ENCODE measurements at places on chromosomes 16 and 17. TPM values are rescaled to one million over a fixed set of nuclear protein-coding genes. Genes with fewer than 3 reads are reported as not detected.

DNA sequence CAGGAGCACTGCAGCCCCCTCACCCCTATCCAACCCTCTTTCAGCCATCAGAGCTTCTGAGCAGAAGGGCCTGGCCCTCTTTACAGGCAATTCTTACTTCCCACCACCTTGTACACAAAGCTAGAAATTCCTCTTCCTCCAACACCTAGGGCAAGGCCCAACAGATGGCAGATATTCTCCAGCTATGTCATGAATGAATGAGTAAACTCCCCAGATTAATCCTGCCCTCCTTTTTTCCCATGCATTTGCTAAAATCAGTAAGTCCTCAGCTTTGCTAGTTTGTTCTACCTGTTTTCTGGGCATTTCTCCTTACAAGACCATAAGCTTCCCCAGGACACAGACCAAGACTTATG, 20.4 kb upstream of the MRPS23 start:
- DNase-seq, result no peak

DNA sequence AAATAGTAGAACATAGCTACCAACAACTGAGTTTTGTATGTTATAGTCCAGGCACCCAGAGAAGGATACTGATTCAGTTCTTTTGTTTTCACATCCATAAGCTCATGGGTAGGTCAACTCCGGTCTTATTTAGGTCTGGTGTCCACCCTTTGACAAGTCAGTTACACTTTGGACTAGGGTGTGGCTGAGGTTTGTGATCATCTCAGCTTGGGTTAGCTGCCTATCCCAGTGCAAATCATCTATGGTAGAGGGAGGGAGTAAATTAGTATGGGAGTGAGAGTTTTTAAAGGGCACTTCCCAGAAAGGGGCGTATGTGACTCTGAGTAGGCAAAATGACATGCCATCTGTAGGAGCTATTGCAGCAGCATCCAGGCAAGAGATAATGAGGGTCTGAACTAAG, 66.1 kb downstream of the TANC2 start:
- no peak for DNase-seq

MPV17L gene
- 12.0 TPM for total RNA-seq

- DNase-seq, result no peak
Measured at GRCh38 chr16:4082474-4083044, 33.7 kb downstream of the ADCY9 start.

DNA sequence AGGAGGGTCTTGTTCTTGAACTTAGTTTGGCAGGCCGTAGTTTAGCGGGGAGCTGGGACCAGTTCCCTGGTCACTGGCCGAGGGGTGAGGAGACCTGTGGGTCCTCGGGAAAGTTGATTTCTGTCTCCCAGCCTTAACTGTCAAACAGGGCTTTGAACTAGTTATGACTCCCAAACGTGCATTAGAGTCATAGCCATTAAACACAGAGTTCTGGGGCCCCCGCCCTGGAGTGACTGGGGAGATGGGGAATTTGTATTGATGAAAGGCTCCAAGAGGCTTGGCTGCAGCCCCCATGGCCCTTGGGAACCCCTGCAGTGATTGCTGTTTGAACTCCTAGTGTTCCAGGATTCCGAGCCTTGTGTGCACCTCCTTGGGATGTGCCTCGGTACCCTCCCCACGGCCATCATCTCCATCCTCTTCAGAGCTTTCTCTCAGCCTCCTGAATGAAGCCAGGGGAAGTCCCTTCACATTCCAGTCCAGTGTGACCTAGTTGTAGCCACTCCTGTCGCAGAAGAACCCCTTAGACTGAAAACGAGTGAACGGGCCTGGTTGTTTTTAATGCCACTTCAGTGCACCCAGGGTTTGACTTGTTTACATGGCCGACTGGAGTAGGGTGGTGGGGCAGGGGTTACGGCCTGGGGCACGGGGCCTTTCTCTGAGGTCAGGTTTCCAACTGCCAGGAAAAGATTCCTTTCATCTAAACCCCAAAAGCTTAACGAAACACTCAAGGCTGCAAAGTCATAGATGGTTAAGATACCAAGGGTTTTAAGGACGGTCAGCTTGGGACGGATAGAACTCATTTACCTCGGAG, 1.4 kb downstream of the MPRIP start:
- no peak for DNase-seq

DNA sequence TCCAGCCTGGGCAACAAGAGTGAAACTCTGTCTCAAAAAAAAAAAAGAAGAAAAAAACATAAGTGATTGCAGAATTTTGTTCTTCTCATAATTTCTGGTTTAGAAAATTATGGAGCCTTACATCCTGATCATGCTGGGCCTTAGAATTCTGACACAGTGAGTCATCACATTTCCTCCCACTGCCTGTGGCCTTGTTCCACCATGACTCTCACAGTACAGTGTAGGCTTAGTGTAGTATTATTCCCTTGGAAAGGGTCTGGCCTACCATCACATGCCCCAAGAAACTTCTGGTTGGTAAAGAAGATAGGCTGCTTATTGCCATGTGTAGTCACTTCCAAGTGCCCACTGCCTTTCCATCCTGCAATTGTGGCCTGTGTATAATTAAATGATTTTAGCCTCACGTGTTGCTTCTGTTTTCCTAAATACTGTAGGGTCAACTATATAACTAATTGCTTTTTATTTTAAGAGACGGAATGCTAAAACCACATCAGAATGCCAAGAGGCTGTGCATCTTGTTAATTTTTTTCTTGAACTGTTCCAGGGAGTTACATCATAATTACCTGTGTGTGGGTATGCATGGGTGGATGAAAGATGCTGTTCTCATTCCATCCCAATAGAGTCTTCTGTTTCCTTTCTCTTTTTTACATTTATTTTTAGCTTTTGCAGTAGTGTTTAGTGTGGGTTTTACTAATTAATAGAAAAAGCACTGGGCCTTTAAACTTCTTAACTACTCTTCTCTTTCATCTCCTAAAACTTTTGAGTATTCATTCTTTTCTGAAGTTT, 25.9 kb downstream of the OGFOD1 start:
- no peak for DNase-seq

- no peak for DNase-seq
Measured at GRCh38 chr17:72049914-72050313, 70.9 kb upstream of the SOX9 start.

HID1 gene
- 2.7 TPM for total RNA-seq

DNA sequence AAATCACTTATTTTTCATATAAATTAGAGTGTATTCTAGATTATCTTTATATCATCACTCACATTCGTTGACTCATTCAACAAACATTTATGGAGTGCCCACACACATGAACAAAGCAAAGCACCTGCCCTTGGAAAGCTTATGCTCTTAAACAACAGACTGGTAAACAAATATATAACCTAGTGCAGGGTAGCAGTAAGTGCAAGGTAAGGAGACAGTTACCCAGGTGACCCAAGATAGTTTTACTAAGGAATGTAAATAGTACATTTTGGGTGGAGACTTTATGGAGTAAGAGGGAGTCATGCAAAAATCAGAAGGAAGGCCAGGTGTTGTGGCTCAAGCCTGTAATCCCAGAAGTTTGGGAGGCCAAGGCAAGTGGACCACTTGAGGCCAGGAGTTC, 40.4 kb upstream of the HELZ start:
- DNase-seq, result no peak

GRCh38 chr16:88430524-88431446, 22.3 kb upstream of the ZFPM1 start:
- no peak for DNase-seq

DNA sequence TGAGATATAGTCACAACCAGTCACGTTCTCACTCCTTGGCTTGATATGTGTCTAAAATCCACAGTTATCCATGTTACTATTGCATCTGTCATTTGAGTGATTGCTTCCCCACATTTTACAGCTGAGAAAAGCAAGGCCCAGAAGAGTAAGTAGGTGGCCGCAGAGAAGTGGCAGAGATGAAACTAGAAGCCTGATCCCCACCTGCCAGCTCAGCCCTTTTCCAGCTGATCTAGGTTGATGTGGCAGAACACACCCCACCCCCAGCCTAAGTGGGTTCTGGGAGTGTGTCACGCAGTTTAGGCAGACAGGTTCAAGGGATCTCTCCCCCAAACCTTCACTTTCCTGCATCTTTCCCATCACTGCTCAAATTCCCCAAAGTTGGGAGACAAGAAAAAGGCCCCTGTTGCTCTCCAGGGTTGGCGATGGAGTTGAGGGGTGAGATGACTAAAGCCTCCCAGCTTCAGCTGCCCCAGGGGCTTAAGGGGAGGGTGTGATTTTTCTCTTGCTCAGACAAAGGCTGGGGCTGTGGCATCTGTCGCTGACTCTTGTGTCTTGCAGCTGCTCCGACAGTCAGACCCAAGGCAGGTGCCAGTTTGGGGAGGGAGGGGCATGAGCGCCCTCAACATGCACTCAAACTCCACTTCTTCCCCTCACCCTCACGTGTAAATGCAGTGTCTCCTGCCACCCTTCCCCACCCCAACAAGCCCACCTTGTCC, 48.9 kb upstream of the LHX1 start:
- no peak for DNase-seq

FBF1 gene
- total RNA-seq, result 5.6 TPM

TBC1D3E gene
- total RNA-seq, result not detected

- DNase-seq, result no peak
Measured at GRCh38 chr17:34126496-34126895, 128.6 kb upstream of the CCL2 start.

CES1 gene
- total RNA-seq, result 8.4 TPM

DNA sequence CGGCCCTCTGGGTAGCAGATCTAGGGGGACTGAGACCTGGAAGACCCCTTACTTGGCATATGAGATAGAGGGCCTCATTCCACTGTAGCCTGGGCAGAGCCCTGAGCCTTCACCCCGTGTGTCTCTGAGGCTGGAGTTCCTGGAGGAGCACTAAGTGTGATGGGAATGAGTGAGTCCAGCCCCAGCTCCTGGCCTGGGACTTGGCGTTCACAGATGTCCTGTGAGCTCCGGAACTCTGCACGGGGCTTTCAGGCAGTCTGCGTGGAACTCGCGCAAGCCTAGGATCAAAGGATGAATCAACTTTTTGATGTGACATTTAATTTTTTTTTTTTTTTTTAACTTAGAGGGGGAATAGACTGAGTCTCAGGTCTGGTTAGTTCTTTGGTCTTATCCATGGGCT, 1.8 kb downstream of the NKD1 start:
- no peak for DNase-seq

HSPB9 gene
- total RNA-seq, result 0.42 TPM

C17orf50 gene
- total RNA-seq, result not detected

Measured in liver (tissue), 10 donors.